Hypothalamus (tissue), 51 donors: ENCODE measurements at places on chromosomes 3 and 15.

DNA sequence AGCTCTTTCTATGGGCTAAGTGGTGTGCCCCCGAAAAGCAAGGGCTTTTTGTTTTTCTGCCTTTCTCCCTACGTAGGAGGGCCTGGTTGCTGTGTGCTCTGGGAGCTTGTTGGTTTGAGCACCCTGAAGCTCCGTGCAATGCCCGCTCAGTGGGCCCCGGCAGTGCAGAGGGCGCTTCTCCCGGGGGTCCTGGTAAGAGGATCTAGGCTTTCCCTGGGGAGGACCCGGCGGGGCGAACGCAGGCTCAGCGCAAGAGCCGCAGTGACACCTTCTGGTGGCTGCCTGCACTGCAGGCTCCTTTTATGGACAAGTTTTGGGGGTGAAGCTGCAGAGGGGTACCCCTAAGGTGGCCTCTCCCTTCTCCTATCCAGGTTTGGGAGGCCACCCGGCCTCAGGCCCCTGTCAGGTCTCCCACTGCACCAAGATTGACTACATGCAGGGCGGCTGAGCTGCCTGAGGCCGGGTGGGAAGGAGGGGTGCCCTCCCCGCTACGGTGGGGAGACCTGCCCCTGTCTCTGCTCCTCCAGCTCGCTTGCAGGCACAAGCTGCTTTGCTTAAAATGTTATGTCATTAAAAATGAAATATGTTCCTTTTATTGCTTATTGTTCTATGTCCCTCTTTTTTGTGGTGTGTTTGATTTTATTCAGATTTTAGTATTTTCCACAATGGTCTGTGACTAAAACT, 387.9 kb downstream of the GABRG3 start:
- no peak for DNase-seq

DNA sequence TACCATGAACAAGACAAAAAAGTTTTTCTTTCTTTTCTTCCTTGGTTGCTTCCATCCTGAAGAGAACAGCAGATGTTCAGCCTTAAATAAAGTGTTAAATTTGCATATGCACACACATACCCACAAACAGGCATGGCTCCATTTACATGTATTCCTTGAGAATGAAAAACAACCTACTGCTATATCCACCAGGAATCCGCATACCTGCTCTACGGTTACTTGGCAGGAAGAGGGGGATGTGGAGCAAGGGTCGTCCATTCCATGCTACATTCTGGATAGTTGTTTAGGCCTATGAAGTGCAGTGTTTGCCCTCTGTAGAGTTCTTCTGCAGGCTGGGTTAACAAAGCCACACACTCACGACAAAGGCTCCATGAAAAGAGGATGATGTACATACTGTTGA, 322.8 kb downstream of the KCNH8 start:
- no peak for DNase-seq

DNA sequence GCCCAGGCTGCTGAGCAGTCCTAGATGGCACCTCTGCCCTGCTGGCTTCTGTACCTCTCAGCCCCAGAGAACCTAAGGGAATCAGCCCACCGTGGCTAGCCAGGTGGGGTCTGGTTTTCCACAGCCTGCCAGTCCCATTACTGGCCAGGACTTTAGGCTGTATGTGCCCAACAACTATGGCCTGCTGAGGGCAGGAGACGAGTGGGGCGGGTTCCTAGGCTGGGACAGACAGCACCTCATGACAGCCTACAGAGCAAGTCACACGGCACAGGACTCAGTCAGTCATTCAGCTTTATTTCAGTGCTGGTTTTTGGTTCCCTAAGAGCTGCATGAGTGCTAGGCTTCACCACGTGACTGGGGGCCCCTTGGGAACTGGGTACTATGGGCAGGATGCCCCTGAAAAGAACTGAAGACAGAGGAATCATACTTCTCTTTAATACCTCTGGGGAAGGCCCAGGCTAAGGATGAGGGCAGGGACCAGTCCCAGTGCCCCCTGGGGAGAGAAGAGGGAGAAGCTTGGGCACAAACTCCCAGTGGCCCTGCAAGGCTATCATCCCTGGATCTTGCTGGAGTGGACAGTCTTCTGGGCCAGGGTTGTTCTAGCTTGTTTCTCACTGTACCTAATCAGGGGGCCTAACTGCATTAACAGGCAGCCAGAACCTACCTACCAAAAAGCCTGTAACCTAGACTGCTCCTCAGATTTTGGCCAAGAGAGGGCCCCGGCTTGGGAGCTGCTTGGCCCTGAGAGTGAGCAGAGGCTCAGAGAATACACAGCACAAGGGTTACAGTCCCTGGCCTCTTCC, 14.8 kb downstream of the CLK3 start:
- no peak for DNase-seq

- no peak for DNase-seq
Observed at GRCh38 chr15:80367094-80367493, 37.1 kb upstream of the ARNT2 start.

DNA sequence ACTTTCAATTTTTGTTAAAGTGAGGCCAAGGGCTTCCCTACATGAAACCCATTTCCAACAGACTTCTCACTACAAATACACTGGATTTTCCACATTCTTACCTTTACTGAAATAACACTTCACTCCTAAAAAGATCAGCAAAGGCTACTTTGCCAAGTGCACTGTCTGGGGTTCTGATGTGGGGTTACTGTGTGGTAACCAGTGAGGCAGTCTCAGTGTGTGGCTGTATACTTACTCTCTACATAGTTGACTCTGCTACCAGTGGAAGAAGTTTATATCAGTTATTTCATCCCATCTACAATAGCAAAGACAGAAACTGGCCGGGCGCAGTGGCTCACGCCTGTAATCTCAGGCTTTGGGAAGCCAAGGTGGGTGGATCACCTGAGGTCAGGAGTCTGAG, 5.6 kb downstream of the WDR82 start:
- DNase-seq = no peak

DNA sequence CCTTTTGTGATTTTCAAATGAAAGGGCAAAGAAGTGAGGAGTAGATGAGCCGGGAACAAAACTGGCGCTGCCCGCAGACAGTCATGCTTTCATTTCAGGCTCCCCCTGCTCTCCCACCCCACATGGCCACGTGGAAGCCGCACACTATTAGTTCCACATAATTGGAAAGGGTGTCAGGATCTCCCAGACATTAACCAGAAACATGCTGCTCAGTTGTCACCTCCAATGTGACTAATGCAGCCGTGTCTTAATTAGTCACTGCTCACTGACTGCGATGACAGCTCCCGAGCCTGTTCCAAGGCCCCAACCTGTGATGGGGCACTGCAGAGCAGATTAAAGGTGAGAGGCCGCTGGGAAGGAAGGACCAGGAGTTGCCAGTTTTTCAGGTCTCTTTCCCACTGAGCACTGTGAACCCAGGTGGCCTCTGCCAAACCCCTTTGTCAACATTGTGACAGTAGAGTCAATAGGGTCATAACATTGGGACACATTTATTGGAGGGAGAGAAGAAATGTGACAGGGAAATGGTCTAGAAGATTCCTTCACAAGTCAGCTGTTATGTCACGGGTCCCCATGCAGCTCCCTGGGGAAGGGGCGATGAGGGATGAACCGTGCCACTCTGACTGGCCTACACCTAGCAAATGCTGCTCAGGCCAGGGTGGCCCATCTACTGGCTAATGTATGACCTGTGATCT, 38.6 kb upstream of the SFMBT1 start:
- DNase-seq = no peak

DNA sequence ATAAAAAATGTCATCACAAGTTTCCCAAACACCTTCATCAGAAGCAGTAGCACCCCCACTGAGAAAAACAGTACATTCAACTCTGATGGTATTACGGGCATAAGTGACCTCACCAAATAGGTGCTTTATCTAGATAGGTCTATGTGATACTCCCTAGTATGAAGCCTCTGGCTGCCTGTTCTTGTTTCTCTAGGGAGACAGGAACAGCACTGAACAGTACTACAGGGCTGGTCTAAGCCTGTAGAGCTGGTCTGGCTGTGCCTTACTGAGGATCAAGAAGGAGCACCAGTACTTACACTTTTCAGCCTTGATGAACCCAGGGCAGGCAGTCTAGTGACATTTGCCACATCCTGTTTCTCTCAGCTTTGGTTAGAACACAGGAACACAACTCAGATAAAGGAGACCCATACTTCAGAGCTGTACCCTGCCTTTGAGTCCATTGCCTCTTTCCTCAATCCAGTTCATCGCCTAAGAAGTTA, 35.9 kb downstream of the OXNAD1 start:
- no peak for DNase-seq

DNA sequence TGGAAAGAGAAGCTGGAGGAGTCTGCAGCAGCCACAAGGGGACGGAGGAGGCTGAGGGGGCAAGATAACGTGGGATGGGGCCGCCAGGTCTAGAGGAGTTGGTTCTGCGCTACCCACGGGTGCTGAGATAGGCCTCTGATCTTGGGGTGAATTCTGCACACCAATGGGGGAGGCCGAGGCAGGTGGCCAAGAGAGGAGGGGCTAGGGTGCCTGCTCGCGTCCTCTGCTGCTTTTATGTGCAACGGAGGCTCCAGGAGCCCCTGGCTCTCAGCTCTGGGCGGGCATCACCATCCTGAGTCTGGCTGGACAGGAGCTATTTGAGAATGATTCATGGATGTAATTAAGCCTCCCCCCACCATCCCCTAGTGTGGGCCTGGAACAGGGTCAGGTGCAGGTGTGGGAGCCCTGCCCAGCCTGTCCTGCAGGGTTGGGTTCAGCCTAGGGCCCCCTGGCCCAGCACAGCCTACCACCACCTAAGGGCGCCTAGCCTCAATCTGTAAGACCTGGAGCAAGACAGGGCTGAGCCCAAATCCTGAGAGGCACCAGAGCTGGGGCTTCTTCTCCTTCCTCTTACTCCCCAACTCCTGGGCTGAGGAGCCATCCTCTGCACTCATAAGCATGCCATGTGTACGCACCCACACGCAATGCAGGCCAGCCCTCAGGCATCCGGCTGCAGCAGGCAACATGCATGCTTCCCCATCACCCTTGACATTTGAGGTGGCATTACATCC, 32.3 kb upstream of the SEMA3F start:
- DNase-seq = no peak

GRCh38 chr3:177842743-177843734, 645.8 kb upstream of the TBL1XR1 start:
- no peak for DNase-seq

GRCh38 chr3:127307112-127307835, 19.4 kb upstream of the PRR20G start:
- DNase-seq = no peak

- DNase-seq = no peak
Observed at GRCh38 chr15:80250614-80251427, 1.2 kb downstream of the CTXND1 start.

- no peak for DNase-seq
Observed at GRCh38 chr3:11641683-11642430, 1.9 kb downstream of the VGLL4 start.

- no peak for DNase-seq
Observed at GRCh38 chr15:85504749-85505676, 124.6 kb downstream of the AKAP13 start.
